ENCODE measurements at places on chromosomes 2 and 18.
A peak's percentile ranks its signal among the peaks of the same experiment; 100 is the strongest.

DNA sequence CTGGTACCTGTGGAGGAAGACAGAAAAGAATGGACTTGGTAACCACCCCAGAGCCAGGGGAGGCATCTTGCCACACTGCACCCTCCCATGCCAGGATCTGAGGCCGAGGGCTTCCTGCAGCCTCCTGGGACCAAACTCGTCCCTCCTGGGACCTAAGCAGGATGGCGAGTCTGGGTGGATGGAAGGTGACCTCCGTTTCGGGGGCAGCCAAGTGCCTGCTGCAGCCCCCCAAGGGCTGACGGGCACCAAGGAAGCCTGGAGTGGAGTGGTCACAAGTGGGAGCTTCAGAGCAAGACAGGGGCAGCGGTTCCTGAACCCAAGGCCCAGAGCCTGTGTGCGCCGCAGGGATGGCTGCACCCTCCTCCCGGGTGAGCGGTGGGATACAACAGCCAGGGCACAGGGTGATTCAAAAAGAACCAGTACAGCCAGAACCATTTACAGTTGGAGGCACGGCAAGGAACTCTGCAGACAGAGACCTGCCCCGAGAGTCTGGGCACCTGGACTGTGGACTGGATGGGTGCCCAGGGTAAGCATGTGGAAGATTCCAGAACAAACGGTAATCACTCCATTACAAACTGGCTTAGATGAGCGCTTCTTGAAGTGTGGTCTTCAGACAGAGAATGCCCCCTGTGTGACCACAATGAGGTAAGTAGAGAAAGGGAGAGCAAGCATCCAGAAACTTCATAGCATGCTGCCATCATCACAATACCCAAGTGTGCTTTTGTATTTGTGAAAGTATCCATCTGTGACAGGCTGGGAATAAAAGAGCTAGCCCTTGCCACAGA, 12.1 kb downstream of the HS1BP3 start:
- no peak for DNase-seq

DNA sequence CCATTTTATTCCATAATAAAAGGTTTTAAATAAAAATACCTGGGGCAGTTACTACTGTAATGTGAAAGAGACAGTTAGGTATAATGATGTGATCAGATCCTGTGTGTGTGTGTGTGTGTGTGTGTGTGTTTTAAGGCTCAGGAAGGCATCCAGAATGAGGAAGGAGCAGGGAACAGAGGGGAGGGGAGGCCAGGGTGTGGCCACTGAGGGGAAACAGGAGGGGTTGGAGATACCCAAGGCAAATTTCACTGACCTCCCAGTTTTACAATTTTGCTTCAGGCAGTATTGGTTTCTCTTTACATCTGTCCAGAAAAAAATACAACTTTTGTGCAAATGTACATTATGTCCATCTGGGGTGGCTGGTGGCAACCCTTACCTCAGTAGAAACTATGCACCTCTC, 163.5 kb upstream of the FBXO11 start:
- DNase-seq = no peak

GRCh38 chr18:61831071-61831470, 61.7 kb downstream of the RNF152 start:
- no peak for DNase-seq

- peak; percentile 47 for DNase-seq
Measured at GRCh38 chr2:64629329-64629781, 24.4 kb downstream of the SERTAD2 start.

DNA sequence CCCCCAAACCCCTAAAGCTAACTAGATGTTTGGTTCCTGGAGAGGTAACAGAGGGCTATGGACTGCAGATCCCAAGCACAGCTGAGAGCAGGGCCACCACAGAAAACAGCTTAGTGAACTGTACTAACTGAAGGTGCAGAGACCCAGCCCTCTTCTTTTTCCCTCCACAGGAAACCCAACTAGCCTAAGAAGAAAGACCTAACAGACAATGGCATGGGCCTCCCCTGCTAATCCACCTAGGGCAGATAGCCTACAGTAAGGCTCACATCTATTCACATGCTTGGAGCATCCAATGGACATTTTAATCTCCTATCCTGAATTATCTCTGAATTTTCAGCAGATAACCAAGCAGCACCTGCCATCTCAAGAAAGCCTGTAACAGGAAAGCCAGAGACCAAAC, 8.8 kb upstream of the FECH start:
- no peak for DNase-seq

Data from testis (tissue), 5 donors.